Skeletal muscle cell (primary cell): ENCODE measurements at places on chromosomes 5 and 9.

GRCh38 chr9:6681957-6682501 is 36.5 kb upstream of the GLDC start:
- DNase-seq, result no peak

GRCh38 chr5:150507474-150508276 is at the start of gene NDST1:
Gene NDST1, plus strand, starts transcription at chr5:150508131. Its CDS starts 13,124 bp downstream, at chr5:150521255.
- no peak for DNase-seq

GRCh38 chr9:72983056-72983455 is 30.2 kb upstream of the ALDH1A1 start:
- no peak for DNase-seq

- no peak for DNase-seq
Observed at GRCh38 chr9:125587819-125588460, 119.1 kb downstream of the MAPKAP1 start.
